Foreskin keratinocyte (primary cell): ENCODE measurements at places on chromosomes 2 and 18.

DNA sequence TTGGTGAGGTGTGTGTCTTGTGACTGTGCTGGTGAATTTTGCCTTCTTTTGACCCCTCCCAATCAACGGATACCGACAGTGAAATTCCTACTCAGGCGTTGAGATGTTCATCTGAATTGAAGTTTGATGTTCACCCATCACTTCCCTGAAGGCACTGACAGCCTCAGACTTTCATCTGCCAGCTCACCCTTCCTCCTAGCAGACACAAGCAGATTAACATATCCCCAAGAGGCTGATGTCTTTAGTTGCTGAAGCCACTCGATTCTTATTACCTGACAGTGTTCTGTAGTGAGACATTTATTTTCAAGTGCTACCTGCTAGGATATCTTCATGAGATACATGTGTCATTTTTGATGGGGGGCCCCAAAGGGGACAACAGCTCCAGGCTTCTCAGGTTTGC lies 1330.1 kb upstream of the PIK3C3 start:
- DNase-seq, result no peak

- DNase-seq, result no peak
Measured at GRCh38 chr2:192438239-192438638, 243.5 kb upstream of the TMEFF2 start.

- DNase-seq, result peak; percentile 58
Measured at GRCh38 chr2:108364676-108365297, 13.0 kb upstream of the SULT1C4 start.

DNA sequence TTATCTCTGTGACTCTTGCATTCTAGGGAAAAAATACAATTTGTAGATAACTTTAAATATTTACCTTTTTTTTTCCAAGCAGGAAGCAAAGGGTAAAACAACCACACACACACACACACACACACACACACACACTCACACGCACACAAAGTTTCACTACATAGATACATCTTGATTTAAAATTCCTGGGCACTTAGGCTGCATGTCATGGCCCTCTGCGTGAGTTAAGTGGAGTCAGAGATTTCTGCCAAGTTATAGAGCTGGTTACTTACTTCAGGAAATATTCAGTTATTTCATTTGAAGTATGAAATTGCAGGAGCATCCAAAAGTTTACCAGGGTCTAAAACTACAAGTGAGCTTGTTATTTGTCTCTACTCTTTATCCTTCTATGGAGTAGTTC lies 612.0 kb downstream of the IRS1 start:
- DNase-seq, result peak; percentile 56

- DNase-seq, result no peak
Measured at GRCh38 chr2:141041281-141041680, 1089.5 kb downstream of the LRP1B start.

DNA sequence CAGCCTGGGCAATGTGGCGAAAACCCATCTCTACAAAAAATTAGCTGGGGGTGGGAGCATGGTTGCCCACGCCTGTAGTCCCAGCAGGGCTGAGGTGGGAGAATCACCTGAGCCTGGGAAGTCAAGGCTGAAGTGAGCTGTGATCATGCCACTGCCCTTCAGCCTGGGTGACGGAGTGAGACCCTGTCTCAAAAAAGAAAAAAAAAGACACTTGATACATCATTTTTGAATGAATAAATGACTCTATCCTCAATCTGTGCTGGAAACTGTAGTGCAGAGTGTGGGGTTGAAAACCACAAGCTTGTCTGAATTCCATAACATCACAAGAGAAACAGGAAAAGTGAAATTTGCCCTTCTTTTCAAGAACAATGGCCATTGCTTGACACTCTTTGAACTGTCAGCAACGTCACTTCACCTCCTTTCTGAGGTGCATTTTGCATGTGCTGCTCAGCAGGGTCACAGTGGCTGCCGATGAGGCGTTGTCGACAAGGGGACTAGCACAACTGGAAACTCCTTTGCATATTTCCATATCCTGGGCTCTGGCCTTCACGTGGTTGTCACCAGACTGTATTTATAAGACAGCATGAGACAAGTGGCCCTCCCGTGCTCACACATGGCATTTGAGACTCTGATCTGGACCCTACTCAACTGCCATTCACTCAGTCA lies 54.2 kb downstream of the DDX1 start:
- no peak for DNase-seq

GRCh38 chr2:168392797-168393196 lies 63.3 kb upstream of the CERS6 start:
- DNase-seq, result no peak

DNA sequence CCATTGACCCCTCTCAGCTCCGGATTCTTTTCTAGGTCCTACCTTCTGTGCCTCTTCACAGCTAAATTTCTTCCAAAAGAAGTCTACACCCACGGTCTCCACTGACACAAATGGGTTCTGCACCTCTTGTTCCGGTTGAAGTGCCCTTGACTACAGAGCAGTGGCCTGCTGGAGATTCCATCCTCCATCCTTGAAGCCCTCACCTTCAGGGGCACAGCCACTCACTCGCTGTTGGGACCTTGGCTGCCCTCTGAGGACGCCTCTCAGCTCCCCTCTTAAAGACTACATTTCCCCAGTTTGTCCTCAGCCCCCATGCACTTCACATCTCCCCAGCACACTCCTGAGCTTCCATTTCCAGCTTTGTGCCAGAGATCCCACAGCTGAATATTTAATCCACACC lies 226.3 kb downstream of the ATAD2B start:
- no peak for DNase-seq

GRCh38 chr2:173521450-173522192 lies 166.9 kb downstream of the CDCA7 start:
- peak; percentile 18 for DNase-seq

GRCh38 chr18:60935041-60935910 lies 398.0 kb upstream of the CDH20 start:
- no peak for DNase-seq

DNA sequence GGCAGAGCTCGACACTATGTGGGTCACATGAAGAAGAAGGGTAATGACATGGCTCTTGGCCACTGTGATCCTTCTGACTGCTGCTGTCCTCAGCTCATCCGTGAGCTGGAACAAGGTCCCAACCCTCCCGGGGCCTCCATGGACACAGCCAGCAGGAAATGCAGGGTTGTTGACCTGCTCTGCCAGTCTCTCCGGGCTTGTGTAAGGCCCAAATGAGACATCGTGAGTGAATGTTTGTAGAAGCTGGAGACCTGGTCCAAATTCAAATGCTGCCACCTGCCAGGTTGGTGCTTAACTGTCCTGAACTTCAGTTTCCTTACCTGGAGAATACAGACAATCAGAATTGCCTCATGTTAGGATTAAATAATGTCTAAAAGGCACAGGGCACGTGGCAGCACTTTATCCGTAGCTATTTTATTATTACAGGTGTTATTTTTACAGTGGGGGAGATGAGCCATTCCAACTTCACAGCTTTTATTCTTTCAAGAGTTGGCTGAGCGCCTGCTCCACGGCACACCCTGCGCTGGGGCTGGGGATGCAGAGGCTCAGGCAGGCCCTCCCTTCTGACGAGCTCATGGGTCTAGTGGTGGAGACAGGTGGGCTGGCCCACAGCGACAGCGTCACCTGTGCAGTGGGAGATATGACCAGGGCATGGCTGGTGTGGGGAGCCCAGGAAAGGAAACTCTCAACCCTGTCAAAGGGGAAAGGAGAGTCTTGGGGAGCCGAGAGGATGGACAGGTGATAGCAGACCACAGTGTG lies 15.1 kb downstream of the ARHGEF4 start:
- DNase-seq, result no peak

GRCh38 chr2:202780514-202781021 lies 91.0 kb downstream of the ICA1L start:
- peak; percentile 95 for DNase-seq

- peak; percentile 40 for DNase-seq
Measured at GRCh38 chr2:108324531-108325255, 36.0 kb downstream of the SULT1C2 start.

DNA sequence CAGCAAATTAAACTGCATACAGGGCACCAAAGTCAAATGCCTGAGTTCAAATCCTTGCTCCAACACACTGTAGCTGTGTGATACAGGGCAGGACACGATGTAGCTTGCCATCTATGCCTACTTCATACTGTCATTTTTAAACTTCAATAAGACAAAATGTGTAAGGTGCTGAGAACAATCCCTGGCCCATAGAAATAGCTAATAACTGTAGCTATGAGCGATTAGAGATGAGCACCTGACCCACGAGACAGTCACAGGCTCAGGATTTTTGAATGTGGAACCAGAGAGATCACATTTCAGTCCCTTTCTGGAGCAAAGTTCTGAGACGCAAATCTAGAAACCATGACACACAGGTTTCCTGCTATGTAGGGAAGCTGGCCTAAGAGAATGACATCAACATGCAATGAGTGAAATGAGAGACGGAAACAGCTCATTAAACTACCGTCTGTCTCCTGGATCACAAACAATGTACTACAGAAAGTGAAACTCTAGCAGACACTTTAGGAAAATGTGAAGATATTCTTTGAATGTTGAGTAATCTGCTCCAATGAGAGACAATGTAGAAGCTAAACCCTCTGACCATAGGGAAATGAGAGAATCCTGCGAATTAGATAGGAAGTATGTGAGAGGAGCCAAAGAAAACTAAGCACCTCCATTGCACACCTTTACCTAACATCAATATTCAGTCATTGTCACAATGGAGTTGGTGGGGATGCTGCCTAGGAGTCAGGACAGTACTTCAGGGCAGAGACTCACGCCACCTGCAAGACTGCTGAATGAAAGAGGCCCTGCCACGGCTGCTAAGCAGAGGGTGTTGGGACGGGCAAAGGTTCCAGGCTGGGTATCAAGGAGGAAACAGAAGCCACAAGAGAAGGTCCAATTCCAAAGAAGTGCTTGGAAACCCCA lies 25.5 kb downstream of the B4GALT6 start:
- DNase-seq, result no peak
